ENCODE measurements at places on chromosomes 2 and 18.

GRCh38 chr2:108165729-108166128, 74.0 kb upstream of the SULT1C3 start:
- DNase-seq, result no peak

- no peak for DNase-seq
Measured at GRCh38 chr2:209762563-209762962, 9.1 kb upstream of the UNC80 start.

DNA sequence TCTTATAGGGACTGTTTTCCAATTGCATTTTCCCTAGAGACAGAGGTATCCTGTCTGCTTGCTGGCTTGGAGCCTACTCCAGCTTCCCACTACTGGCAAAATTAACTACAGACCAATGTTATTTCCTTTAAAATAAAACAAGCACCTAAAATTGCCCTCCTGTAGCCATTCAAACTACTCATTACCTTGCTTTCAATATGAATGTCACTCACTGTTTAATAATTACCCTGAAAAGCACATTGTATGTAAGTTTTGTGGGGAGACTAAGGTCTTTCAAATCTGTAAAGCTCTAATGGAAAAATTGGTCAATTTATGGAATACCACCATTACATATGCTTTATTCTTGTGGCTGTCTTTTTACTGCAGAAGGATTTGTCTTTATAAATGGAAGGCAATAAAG, 87.3 kb downstream of the DOCK10 start:
- DNase-seq, result no peak

- DNase-seq, result no peak
Measured at GRCh38 chr18:1011349-1011748, 106.7 kb downstream of the ADCYAP1 start.

DNA sequence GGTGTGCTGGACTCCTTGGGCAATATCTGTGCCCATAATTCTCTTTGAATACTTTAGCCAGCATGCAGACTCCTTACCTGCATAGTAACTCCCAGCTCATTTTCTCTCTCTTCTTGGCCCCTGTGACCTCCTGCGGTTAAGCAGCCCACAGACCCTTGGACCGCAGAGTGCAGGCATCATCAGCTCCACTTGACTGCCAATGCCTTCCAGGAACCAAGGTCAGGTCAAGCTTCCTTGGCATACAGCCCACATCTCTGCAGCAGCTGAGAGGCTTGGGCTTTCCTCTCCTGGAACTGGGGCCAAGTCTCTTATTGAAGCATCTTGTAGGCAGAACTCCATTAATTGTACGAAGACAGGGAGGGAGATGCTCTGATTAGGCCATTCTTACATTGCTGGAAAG, 130.1 kb upstream of the PIEZO2 start:
- DNase-seq, result no peak

- no peak for DNase-seq
Measured at GRCh38 chr2:47265751-47266231, 110.7 kb upstream of the STPG4 start.

- no peak for DNase-seq
Measured at GRCh38 chr18:54250846-54251261, 18.5 kb upstream of the POLI start.

- DNase-seq, result no peak
Measured at GRCh38 chr2:18781541-18782280, 192.3 kb upstream of the NT5C1B start.

DNA sequence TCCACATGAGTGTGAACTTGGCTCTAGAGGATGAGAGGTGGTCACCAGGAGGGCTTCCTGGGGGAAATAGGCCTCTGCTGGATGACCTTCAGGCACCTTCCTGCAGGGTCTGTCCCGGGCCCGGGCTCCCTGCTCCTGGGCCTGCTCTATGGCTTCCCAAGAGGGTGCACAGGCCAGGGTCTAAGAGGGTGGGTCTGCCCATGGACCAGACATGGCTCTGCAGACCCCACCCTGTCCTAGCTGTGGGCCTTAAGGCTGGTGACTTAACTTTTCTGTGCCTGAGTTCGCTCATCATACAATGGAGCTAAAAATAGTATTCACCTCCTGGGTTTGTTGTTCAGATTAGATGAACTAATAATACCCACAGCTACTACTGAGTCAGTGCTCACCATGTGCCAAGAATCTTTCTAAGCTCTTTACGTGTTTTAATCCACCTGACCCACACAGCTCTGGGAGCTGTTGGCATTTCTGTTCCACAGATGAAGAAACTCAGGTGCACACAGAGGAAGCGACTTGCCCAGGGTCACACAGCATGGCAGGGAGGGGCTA, 14.4 kb downstream of the INHBB start:
- DNase-seq, result no peak

DNA sequence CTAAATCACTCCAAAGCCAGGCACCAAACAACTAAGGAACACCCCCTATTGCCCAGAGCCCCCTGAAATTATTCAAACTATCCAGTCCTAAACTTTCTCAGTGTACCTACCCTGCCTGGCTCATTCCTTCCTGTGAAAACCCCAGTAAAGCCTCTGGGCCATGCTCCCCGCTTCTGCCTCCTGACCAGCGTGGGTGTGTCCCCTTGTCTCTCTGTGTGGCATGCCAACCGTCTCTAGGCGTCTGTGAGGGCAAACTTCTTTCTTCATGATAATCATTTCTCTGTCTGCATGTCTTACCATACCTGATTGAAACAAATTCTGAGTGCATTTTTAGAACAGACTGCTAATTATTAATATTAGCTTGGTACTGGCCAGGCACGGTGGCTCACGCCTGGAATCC, 109.0 kb upstream of the MSH2 start:
- DNase-seq, result no peak

DNA sequence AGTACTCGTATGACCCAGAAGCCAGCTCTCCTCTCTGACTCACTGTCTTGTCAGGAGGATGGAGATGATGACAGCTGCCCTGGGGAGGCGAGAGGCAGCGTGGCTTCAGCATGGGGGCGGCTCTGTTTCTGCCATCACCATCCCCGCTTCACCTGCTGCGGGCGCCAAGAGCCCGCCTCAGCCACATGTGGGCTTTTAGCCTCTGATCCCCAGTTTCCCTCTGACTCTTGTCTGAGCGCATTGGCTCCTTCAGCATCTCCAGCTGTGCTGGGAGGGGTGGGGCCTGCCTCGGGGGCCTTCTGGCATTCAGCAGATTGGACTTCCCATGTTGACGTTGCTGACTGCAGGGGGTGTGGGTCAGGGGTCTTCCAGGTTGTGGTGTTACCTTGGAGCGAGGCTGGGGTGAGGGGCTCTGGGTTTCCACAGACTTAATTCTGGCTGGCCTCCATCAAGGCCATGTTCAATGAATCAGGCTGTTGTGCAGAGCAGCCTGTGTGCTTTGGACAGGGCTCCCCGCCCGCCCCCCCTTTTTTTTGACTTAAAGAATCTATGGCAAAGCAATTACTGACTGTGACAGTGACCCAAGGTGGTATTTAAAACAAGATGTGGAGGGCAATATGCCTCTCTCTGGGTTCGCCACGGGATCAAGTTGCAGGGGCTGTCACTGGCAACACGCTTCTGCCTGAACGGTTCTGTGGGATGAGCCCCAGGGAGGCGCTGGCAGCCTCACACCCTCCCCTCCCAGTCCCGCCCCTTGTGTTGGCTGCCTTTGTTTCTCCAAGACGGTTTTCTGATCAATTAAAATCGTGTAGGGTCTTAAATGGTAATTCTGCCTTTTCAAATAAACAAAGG, 228.3 kb downstream of the LDLRAD4 start:
- peak; percentile 69 for DNase-seq

GRCh38 chr2:203706403-203706802, at the start of gene CD28:
Gene CD28, plus strand, starts transcription at chr2:203706639. Its CDS starts 58 bp downstream, at chr2:203706697.
- peak; percentile 73 for DNase-seq

- no peak for DNase-seq
Measured at GRCh38 chr18:11425211-11425610, 184.2 kb upstream of the SLC35G4 start.

GRCh38 chr18:79680100-79680879, 687 bp downstream of the CTDP1 start:
- no peak for DNase-seq

GRCh38 chr2:241670333-241671110, 16.1 kb downstream of the DTYMK start:
- no peak for DNase-seq

- DNase-seq, result no peak
Measured at GRCh38 chr2:3132466-3132865, 245.2 kb downstream of the EIPR1 start.

GRCh38 chr2:207073801-207074678, 91.7 kb downstream of the KLF7 start:
- peak; percentile 24 for DNase-seq

GRCh38 chr2:224927646-224928173, 114.6 kb downstream of the DOCK10 start:
- peak; percentile 70 for DNase-seq

GRCh38 chr2:240603846-240604245, 17.3 kb downstream of the CAPN10 start:
- no peak for DNase-seq

DNA sequence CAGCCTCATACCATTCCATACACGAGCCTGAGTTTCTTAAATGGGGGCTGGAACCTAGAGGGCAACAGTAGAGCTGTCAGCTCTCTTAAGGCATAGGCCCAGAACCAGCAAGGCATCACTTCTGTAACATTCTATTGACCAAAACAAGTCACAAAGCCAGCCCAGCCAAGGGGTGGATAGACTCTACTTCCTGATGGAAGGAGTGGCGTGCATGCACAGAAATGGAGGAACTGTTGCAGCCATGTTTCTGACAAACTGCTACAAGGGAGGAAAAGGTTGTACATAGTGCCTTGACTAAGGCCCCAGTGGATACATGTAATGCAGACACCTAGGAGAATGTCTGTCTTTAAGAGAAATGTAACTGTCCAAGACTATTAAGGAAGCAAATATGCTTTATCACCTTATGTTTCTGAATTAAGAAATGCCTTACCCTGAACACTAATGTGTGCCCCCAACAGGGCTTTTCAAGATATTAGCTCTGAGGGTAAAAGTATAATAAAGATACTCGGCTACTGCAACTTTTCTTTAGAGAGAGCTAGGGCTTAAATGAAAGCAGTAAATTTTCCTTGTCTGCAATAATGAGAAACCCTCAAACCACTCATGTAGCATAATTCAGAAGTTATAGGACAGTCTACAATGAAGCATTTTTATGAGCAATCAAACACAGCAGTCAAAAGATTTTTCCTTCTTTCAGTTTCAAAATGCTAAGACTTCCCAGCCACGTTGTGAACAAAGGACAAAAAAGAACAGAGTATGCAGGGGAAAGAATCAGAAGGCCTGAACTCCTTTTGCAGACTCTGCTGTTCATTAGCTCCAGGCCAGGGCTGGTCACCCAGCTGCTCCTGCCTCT, 35.1 kb upstream of the CDC42EP3 start:
- no peak for DNase-seq

DNA sequence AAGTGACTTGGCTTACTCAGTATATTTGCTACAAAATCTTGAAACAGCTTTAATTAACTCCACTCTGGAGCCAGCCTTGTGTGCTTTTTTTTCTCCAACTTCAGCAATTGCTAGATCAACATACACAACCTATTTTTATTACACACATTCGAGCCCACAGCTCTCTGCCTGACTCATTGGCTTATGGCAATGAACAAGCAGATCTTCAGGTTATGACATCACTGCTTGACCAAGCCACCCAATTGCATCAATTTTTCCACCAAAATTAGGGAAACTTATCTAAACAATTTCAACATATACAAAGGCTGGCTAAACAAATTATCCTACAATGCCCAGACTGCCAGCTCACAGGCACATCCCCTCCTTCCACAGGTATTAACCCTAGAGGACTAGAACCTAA, 39.6 kb upstream of the PDK1 start:
- no peak for DNase-seq

GRCh38 chr18:8496186-8496585, 113.1 kb upstream of the RAB12 start:
- DNase-seq, result no peak

Data from stimulated activated CD8-positive, alpha-beta memory T cell treated with anti-CD3 and anti-CD28 coated beads, Interleukin-7, amount 100 ng/mL, for 48 hours (primary cell).